ENCODE measurements at places on chromosomes 1 and 21. TPM values are rescaled to one million over a fixed set of nuclear protein-coding genes. Genes with fewer than 3 reads are reported as not detected.
A peak's percentile ranks its signal among the peaks of the same experiment; 100 is the strongest.

Gene JTB
- 234 TPM for total RNA-seq

Gene ATAD3C
- 5.2 TPM for total RNA-seq

DNA sequence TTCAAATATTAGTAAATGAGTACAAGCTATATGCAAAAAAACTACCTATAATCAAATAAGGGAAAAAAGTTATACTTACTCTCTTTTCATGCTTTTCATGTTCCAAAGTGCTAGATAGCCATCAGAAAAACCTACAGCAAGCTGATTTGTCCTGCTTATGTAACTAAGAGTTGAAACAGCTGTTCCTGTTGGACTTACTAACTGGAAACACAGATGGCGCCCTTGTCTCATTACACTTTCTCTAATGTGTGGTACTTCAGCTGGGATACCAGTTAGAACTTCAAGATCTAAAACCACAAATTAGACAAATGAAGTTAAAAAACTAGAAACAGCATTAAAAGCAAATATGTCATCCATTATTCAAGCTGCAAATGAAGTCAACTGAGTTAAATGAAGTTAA, 24.3 kb downstream of the AHCTF1 start:
- H3K27me3 ChIP-seq, result no peaks in the 10 kb centered on the region
- H3K27ac ChIP-seq, result no peak overlapping the region
- no peaks in the 10 kb centered on the region for H3K4me1 ChIP-seq
- DNase-seq, result peak; percentile 79
- peaks cover 81% of the 10 kb centered on the region for H3K36me3 ChIP-seq

DNA sequence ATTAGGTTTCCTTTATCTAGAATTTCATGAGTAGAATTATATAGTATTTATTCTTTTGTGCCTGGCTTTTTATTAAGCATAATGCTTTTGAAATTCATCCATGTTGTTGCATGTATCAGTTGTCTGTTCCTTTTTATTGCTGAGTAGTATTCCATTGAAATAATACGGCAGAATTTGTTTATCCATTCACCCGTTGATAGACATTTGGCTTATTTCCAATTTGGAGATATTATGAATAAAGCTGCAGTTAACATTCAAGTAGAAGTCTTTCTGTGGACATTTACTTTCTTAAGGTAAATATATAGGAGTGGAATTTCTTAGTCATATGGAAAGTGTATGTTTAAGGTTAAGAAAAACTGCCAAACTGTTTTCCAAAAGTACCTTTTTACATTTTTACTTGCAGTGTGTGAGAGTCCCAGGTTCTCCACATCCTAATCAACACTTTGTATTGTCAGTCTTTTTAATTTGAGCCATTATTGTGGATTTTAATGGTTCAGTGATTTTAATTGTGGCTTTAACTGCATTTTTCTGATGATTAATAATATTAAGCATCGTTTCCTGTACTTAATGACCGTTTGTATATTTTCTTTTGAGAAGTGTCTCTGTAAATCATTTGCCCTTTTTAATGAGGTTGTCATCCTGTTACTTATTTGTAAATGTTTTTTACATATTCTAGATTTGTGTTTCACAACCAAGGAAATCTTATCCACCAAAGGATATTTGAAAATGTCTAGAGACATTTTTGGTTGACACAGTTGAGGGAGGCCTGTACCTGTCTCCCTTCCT, 22.7 kb downstream of the KCTD3 start:
- H3K27ac ChIP-seq, result no peak overlapping the region
- H3K27me3 ChIP-seq, result no peaks in the 10 kb centered on the region
- no peak overlapping the region for H3K4me3 ChIP-seq
- peaks cover 7% of the 10 kb centered on the region for H3K4me1 ChIP-seq
- DNase-seq, result no peak

All from stomach (tissue), 19 donors.